ENCODE measurements at places on chromosomes 7 and 10.
A peak's percentile ranks its signal among the peaks of the same experiment; 100 is the strongest.

DNA sequence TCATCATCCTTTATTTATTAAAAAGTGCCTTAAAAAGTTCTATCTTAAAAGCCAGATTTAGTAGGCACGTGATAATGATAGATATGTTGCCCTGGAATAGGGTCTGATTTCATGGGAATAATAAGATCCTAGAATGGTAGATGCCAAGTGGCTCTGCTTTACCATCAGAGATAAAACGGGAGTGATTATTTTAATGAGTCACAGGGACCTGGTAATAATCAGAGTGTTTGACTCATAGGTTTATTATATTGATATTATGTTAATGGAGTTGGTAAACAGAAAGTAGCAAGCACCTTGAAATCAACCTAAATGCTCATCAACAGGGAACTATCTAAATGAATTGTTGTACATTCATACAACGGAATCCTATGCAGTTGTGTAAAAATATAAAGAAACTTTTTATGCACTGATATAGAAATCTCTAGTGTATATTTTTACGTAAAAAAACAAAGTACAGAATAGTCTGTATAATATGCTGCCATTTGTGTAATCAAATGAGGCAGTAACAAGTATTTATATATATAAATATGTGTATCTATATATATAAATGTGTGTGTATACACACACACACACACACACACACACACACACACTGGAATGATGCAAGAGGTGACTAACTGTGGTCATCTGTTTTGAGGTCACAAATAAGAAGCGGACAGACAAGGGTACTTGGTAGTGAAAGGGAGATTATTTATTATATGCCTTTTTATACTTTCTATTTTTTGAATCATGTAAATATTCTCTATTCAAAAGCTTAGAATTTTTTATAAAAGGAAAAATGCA lies 78.6 kb upstream of the DYNC1I1 start:
- peak; percentile 35 for DNase-seq

DNA sequence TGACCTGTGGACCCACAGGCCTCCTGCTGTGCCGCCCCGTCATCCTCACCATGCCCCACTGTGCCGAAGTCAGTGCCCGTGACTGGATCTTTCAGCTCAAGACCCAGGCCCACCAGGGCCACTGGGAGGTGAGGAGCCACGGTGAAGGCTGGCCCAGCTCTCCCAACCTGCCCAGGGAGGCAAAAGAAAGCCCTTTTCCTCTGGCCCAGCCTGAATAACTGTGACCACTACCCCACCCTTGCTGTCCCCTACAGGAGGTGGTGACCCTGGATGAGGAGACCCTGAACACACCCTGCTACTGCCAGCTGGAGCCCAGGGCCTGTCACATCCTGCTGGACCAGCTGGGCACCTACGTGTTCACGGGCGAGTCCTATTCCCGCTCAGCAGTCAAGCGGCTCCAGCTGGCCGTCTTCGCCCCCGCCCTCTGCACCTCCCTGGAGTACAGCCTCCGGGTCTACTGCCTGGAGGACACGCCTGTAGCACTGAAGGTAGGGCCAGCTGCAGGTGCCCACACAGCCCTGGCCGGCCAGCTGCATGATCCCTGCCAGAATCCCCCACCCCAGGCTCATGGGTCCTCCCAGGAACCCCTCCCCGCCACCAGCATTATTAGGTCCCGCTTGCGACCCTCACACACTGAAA lies 25.5 kb upstream of the SLC29A3 start:
- DNase-seq: peak; percentile 31

GRCh38 chr7:8425223-8425622 lies 8.2 kb upstream of the NXPH1 start:
- DNase-seq: no peak

- DNase-seq: no peak
Measured at GRCh38 chr10:112755446-112756234, 194.4 kb upstream of the TCF7L2 start.

DNA sequence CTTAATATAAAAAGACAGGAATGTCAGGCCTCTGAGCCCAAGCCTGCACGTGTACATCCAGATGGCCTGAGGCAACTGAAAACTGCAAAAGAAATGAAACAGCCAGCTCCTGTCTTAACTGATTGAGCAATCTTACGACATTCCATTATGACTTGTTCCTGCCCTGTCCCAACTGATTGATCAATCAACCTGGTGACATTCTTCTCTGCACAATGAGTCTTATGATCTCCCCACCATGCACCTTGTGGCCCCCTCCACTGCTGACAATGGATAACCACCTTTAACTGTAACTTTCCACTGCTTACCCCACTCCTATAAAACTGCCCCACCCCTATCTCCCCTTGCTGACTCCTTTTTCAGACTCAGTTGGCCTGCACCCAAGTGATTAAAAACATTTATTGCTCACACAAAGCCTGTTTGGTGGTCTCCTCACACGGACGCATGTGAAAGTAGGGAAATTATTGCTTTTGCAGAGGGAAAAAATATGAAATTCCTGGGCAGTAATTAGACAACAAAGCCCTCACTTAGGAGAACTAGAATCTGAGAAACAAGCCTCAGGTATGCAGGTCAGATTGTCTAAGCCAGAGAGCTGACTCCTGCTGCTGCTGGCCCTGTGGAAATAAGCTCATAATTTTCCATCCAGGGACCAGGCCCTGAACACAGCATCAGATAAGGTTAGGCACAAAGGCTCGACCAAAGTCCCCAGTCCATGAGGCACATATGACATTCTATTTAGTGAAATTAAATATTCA lies 5.3 kb downstream of the CYP3A7 start:
- DNase-seq: peak; percentile 83

DNA sequence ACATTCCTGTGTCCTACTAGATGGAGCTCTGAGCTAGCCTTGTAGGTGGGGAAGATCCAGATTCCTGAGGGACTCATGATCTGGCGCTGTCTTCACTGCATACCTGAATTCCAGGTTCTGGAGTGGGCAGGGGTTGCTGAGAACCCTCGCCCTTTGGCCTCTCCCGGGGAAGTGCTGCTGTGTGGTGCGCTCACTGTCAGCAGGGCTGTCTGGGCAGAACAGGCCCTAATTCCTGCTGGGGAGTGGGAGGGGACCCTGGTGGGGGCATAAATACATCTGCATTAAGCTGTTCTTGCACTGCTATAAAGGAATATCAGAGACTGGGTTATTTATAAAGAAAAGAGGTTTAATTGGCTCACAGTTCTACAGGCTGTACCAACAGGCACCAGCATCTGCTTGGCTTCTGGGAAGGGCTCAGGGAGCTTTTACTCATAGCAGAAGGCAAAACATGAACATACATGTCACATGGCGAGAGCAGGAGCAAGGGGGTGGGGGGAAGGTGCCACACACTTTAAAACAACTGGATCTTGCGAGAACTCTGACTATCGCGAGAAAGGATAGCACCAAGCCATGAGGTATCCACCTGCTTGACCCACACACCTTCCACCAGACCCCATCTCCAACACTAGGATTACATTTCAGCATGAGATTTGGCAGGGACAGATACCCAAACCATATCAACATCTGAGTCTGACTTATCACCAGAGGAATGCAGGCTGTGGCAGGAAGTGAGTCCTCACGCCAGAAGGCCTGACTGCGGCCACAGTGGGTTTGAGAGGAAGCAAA lies 115.0 kb downstream of the ADCY1 start:
- DNase-seq: peak; percentile 63

DNA sequence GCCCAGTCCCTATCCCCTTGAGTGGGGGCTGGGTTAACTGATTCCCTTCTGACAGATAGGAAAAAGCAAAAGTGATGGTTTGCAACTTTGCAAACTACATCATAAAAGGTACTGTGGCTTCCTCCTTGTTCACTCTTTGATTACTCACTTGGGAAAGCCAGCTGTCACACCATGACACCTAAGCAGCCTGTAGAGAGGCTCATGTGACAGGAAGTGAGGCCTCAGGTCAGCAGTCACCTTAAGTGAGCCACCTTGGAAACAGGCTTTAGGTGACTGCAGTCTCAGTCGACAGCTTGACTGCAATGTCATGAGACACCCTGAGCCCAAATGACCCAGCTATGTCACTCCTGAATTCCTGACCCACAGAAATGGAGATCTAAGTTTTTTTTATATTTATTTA lies 4.3 kb upstream of the CHCHD2 start:
- DNase-seq: no peak

- DNase-seq: peak; percentile 63
Measured at GRCh38 chr10:8815969-8816368, 761.5 kb downstream of the GATA3 start.

DNA sequence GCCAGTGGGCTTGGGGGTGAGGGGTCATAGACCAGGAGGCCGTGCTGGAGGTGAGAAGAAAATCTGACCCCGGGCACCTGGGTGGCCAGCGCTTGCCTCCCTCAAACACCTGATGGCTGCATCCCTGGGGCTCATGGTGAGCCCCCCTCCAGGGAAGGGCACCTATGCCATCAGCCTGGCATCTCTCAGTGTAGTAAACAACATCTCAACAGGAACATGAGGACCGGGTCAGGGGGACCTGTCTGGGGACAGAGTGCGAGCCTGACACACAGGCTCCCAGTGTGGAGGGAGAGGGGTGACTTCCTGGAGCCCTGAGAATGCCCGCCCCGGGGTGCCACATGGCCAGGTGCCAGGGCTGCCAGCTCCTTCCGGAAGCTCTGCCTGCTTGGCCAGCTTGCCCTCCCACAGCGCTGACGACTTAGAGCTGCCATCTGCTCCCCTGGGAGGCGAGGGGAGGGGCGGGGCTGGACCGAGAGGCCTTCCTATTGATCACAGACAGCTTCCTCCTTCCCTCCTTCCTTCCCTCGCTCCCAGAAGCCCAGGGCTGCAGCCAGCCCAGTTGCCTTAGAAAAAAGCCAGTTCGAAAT lies 12.3 kb downstream of the STX1A start:
- DNase-seq: no peak

DNA sequence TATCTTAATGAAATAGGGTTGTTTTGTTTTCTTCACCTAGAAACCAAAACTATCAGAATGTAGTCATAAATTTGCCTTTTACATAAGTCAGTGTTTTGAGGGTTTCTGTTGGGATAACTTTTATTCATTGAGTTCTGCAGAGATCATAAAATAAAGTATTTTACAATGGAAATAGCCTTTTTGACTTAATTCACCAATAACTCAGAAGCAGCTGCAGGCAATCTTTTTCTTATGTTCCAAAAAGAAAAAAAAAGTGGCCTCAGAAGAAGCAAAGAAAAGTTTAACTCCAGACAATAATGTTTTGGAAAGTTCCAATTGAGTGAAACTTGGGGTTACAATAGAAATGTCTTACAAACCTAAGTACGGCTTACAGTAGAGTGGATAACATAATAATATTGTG lies 491.7 kb upstream of the NRP1 start:
- DNase-seq: no peak

GRCh38 chr7:69283421-69283820 lies 314.9 kb upstream of the AUTS2 start:
- no peak for DNase-seq

DNA sequence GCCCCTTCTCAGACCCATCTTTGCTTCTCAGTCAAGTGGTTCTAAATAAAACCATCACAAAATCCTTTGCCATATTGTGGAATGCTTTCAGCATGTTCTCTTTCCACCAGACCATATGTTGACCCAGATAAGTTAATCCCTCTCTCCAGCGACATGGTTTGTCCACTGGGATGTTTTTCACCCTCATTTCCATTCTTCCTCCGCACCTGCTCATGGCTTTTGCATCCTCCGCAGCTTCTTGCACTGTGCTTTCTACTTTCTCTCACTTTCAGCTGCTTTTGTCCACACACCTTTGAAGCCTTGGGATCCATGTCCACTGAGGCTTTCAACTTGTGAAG lies 52.3 kb upstream of the WAC start:
- no peak for DNase-seq

GRCh38 chr10:33157103-33157502 lies 177.4 kb downstream of the NRP1 start:
- DNase-seq: peak; percentile 64

DNA sequence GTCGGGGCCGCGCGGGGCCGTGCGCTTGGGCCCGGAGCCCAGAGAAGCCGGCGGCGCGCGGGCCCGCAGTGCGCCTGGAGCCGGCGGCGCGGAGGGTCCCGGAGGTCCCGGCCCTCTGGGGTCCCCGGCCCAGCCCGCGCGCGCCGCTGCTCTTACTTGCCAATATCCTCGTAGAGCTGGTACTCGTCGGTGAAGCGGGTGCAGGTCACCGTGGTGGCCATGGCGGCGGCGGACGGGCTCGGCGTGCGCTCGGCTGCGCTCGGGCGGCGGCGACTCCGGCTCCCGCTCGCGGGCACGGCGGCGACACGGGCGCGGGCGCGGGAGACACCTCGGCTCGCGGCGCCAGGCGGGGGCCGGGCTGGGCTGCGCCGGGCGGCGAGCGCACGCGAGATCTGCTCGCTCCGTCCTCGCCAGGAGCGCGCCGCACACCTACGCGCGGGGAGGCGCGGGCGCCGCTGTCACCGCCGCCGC lies at the start of gene CAMK2B:
TSS of gene CAMK2B (minus strand) at position 394 of the 471 bp plus-strand sequence. CDS start at position 221, 173 bp downstream.
- DNase-seq: no peak

GRCh38 chr7:135550196-135550595 lies 7.5 kb upstream of the NUP205 start:
- DNase-seq: no peak

- no peak for DNase-seq
Measured at GRCh38 chr10:125607689-125608290, 75.2 kb downstream of the TEX36 start.

DNA sequence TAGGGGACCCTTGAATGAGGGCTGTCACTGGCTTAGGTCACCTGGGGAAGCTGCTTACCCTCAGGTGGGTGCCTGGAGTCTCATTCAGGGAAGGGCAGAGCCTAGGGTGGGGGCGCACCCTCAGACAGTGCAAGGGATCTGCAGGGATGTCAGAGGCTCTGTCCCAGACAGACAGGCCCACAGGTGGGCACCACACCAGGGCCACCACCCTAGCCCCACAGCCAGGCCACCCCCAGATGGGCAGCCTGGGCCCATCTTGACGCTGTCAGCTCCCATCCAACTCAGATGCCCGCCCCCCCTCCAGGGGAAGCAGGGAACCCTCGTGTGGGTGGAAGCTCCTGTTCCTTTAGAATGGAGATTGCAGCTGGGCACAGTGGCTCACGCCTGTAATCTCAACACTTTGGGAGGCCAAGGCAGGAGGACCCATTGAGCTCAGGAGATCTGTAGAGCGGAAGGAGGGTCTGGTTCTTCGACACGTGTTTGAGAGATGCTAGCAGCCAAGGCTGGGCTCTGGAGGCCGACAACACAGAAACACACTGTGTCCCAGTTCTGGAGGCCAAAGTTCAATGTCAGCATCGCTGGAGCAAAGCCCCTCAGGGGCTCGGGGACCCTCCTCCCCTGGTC lies 58.5 kb upstream of the DNAJB6 start:
- DNase-seq: no peak

DNA sequence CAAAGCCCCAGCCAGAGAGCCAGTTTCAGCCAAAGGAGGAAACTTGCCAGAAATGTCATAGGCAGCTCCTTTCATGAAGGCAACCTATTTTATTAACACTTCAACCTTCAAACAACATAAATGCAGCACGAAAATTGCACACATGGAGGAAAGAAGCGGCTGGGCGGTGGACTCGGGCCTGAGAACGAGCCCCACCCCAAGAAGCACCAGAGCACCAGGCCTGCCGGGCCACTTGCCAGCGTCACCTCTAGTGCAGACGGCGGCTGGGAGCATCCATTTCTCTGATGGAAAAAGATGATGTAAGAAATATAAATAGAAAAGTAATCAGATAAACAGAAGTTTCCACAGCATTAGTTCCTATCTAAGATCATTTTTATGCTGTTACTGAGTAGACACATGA lies 100.0 kb downstream of the TCERG1L start:
- no peak for DNase-seq

GRCh38 chr7:26912338-26912737 lies 47.9 kb upstream of the SKAP2 start:
- DNase-seq: no peak
